H4 (cell line): ENCODE measurements at places on chromosomes 4 and X. TPM values are rescaled to one million over a fixed set of nuclear protein-coding genes. Genes with fewer than 3 reads are reported as not detected.

- no peak for DNase-seq
Observed at GRCh38 chrX:49072712-49073095, 1.1 kb downstream of the PRAF2 start.

DNA sequence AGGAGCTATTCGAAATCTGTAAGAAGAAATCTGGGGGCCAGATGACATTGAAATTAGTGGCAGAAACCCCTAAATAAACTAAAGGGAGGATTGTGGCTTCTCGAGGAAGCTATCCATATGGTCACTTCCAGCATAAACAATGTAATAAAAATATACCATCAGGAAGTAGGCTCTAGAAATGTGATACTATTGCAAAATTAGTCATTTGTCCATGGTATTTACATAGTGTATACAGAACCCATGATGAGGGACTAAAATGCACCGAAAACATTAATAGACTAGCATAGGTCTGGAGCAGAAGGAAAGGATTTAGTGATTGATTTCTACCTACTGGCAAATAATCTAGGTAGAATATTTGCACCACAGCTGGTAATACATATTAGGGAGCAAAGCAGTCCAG lies 1344.0 kb downstream of the FSTL5 start:
- no peak for DNase-seq

The PALLD gene
- 82.3 and 92.1 TPM in 2 replicates for total RNA-seq

DNA sequence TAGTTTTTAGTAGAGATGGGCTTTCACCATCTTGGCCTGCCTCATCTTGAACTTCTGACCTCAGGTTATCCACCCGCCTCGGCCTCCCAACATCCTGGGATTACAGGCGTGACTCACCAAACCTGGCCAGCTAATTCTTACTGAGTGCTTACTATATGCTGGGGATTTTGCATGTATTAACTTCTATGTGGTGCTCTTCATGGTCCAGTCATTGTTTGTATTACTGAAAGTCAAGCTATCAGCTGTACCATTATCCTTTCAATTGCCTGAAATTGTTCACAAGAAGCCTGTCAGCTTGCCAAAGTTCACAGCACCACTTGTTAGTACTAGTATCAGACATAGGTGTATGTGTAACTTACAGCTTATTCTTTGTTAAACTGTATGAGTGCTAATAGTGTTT lies 1272.1 kb downstream of the ARAP2 start:
- DNase-seq, result peak; percentile 9

The GJB1 gene
- not detected in 2 replicates for total RNA-seq

The FGA gene
- not detected in 2 replicates for total RNA-seq

The KIF4A gene
- total RNA-seq, result 37.5 TPM in 2 replicates

GRCh38 chr4:40881851-40882250 lies 132.1 kb downstream of the NSUN7 start:
- no peak for DNase-seq
